Stimulated activated CD4-positive, alpha-beta T cell treated with anti-CD3 and anti-CD28 coated beads, Interleukin-4, amount 100 ng/mL, for 24 hours (primary cell): ENCODE measurements at places on chromosomes 16 and 17.

GRCh38 chr17:48558831-48559121 is 13.9 kb upstream of the HOXB2 start:
- no peak for DNase-seq

GRCh38 chr17:76710863-76711611 is at the start of gene MXRA7:
Gene MXRA7 (minus strand): TSS chr17:76710965. CDS start chr17:76710946, 19 bp downstream.
- peak; percentile 56 for DNase-seq

GRCh38 chr17:13351046-13351445 is 250.7 kb downstream of the HS3ST3A1 start:
- DNase-seq: no peak

- no peak for DNase-seq
Measured at GRCh38 chr17:33220036-33220435, 73.1 kb downstream of the ASIC2 start.

DNA sequence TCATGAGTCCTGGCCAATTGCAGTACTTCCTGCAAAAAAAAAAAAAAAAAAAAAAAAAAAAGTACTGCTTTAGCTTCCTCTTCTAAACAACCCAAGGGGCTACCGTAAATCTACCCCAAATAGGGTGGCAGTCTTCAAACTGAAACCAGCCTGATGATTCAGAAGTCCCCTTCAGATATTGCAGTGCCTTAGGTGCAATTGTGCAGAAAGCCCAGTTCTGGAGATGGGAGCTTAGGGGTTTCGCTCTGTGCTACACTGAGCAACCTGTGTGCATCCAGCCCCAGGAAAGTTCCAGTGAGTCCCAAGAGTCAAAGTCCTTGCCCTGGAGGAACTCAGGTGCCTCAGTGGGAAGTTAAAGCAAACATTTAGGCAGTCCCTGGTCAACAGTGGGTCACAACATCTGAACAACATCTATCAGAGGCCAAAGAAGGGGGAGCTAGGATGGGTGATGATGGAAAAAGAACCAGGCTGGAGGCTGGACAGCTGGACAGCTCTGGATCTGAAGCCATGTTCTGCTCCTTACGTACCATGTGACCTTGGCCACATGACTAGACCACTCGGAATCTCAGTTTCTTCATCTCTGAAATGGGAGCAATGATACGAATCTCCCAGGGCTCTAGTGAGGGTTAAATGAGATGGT is 6.7 kb upstream of the CIITA start:
- DNase-seq: no peak

- DNase-seq: peak; percentile 45
Measured at GRCh38 chr17:78774453-78774852, 7.6 kb downstream of the CYTH1 start.

- DNase-seq: no peak
Measured at GRCh38 chr17:45646288-45646988, 137.7 kb upstream of the CRHR1 start.

DNA sequence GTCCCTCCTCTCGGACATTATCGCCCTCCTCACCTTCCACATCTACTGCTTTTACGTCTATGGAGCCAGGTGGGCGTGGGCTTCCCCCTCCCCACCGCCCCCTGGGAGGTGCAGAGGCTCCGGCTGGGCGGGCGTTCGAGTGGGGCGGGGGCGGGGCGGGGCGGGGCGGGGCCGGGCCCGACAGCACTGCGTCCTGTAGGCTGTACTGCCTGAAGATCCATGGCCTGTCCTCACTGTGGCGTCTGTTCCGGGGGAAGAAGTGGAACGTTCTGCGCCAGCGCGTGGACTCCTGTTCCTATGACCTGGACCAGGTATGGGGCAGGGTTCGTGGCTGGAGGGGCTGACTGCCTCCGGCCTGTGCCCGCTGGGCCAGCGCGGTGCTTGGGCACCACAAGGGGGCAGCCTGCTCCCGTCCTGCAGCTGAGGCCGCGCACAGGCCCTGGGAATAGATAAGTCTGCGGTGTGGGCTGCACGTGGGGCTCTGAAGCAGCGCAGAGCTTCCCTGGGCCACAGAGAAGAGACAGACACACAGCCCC is 9.2 kb downstream of the PIGQ start:
- peak; percentile 73 for DNase-seq

DNA sequence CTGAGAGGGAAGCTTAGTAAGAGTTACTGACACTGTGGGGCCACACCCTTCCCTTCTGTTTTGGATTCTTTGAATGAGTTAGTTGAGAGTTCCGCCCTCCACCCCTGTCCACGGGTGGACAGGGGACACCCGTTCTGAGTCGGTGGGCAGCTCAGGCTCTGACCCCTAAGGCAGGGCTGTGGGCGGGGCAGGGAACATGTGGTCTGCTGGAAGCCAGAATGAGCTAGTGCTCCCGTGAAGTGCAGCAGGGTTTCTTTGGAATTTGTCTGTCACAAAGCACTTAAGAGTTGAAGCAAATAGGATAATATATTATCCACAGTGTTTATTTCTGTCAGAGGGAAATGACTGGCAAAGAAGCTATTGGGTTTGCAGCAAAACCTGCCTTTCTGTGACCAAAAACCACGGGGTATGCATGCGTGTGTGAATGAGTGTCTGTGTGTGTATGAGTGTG is 90.1 kb downstream of the CLEC16A start:
- no peak for DNase-seq

DNA sequence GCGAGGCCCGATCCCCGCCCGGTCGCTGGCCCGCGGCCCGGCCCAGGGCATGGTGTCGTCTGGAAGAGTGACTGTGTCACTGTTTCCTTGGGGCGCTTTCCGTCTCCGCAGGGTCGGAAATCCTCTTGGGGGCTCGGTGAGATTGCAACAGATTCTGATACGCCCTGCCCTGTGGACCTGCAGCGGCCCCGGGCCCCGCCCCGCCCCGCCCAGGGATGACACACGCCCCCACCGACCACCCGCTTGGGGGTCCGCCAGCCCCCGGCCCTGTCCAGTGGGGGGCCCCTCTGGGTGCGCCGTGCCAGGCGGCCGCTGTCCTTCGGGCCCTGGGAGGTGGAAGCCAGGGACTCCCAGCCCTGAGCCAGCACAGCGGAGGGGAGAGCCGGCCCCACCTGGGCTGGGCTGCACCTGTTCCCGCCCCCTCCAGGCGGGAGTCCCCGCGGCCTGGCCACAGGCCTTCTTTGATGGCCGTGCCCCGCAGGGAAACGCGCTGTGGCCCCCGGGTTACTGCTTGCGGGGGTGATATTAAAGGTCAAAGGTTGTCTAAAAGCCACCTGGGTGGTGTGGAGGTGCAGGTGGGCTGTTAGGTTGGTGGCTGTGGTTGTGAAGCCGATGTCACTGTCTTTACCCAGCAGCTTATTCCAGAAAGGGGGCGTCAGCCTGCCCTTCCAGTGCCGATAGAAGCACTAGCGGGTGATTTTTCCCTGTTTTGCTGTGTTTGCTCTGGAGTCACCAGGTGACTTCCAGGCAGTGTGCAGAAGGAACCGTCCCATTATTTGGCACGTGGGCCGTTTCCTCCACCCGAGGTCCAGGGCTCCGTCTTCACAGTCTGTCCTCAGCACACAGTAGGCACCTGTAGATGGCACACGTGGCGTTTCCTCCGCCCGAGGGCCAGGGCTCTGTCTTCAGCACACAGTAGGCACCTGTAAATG is 752 bp downstream of the TBC1D24 start:
- no peak for DNase-seq

DNA sequence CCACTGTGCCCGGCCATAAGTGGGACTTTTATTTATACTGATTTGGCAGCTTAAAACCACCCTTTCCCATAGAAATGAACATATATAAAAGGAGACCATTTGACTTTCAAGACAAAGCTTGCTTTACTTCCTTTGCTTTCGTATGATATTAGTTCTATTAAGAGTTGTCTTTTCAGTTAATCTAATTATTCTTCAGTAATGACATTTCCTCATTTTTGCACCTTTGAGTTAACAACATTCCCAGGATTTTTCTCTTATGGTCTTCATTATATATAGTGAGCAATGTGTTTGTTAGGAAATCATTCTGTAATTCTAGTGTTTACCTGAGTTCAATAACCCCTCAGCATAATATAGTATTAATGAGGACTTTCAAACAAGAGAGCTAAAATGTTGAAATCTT is 173.8 kb downstream of the MAP2K6 start:
- no peak for DNase-seq

GRCh38 chr17:79485991-79486390 is 124.9 kb downstream of the RBFOX3 start:
- DNase-seq: no peak

DNA sequence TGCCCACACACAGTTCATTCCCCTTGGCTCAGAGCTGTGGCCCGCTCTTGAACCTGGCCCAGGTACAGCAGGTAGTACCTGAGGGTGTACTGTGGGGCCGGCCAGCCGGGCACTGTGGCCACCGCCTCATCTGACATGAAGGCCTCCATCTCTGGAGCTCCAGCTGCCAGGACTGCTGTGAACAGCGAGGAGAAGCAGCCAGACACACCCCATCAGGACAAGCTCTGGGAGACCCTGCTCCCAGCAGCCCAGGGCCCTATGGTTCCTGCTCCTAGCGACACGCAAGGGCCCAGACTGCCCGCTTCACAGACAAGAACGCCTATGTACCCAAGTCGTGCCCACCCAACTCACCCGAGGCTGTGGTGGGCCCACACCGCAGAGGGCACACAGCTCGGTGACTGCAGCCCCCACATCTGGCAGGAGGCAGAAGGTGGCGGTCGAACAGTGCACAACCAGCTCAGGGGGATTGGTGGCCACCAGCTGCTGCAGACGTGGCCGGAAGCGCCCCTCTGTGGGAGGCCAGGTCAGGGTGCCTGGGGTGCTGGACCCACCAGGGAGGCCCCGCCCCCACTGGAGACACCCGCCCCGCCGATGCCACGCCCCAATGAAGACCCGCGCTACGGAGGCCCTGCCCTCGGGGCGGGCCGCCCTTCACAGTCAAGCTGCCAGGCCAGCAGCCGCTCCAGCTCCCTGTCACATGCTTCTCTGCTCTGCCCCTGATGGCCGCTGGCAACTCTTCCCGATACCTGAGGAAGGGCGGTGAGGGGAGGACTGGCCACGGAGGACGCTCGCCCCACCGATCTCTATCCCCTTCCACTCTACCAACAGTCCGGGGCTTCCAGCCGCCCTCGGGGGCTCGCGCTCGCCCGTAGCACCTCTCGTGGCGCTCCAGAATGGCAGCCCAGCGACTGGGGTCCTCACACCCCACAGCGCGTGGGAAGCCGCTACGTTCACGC is 1.1 kb upstream of the STUB1 start:
- DNase-seq: peak; percentile 55

- no peak for DNase-seq
Measured at GRCh38 chr17:27741361-27741861, 58.9 kb downstream of the NOS2 start.

GRCh38 chr17:36148559-36149295 is 27.7 kb downstream of the TBC1D3B start:
- peak; percentile 79 for DNase-seq

DNA sequence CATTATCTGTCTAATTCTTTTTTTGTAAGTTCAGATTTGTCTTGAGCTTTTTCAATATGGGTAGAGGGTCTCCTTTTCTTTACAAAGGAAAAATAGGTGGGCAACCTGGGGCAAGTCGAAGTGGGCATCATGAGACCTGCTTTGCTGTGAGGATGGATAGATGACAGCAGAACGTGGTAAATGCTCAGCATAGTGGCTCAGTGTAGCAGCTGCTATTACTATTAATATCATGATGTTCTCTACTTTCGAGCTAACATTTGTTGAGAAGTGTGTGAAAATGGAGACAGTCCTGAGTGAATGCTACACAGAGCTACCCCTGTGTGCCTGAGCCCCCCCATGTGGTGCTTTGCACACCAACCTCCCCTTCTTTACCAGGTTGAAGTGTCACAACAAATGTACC is 39.0 kb upstream of the LGALS9 start:
- no peak for DNase-seq

DNA sequence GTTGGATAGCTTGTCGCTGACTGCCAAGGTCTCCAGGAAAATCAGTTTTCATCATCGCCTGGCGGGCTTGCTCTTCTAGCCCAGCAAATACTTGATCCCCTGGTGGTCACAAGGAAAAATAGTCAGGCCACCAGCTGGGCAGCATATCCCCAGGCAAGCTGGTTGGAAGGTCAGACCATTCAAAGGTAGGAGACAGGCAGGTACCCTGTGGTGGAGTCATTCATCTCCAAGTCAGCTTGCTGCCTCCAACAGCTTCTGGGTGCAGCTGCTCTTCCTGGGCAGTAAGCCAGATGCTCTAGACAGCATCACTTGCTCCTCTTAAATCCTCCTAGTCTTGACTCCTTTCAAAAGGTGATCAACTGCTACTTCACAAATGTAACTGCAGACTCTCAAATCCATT is 16.0 kb downstream of the ZNF821 start:
- no peak for DNase-seq

DNA sequence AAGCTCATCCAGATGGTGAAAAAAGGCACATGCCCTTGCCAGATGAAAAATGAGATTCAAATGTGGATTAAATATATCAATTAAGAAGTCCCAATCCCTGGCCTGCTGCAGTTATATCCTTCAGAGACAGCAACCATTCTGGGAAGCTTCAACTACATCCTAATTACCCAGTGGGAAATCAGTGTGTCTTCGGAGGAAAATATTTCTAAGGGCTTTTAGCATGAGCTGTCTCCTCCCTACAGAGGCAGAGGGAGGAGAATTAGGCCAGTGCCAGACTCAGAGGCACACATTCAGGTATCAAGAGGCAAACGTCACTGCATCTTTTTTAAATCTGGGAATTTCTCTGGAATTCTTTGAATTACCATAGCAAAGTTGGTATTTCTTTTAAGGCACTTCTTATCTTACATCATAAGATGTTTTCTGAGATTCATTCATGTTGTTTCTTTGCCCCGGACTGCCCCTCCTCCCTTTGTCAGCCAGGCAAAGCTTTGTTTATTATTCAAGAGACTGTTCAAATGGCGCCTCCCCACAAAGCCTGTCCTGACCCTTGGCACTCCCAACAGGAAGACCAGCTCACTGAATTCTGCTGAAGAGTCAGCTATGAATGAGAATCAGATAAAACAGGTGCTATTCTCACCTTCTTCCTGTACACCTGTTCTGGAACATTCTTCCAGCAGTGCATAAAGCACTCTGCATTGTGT is 38.3 kb upstream of the SMPD3 start:
- DNase-seq: no peak

- DNase-seq: no peak
Measured at GRCh38 chr16:68740628-68741346, 3.7 kb downstream of the CDH1 start.

- DNase-seq: no peak
Measured at GRCh38 chr16:69619514-69619913, 53.7 kb downstream of the NFAT5 start.

- DNase-seq: no peak
Measured at GRCh38 chr16:71230122-71230845, at the start of gene HYDIN. Gene HYDIN (minus strand): TSS chr16:71230722. CDS start chr16:71186895, 43,827 bp downstream.

GRCh38 chr17:45296833-45297124 is 20.0 kb downstream of the MAP3K14 start:
- DNase-seq: no peak

DNA sequence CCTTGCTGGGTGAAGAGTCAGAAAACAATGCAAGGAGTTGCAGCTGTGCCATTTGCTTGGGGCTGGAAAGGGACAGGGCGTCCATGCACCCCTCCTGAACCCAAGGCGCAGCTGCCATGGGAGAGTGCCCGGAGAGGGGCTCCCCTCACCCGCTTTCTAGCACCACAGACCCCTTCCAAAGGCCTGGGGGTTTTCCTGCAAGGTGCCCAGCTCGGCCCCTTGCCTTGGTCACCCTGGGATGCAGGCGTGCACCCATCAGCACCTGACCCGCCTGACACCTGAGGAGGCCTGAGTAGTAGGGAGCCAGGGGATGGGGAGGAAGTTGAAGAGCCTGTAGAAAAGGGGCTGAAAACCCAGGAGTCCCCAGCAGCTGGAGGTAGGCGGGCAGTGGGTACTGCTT is 30.3 kb downstream of the TMEM186 start:
- DNase-seq: no peak

- DNase-seq: no peak
Measured at GRCh38 chr17:66843627-66844026, 8.7 kb downstream of the CACNG5 start.
